ENCODE measurements at places on chromosomes 16 and 17. TPM values are rescaled to one million over a fixed set of nuclear protein-coding genes. Genes with fewer than 3 reads are reported as not detected.

GRCh38 chr17:39823407-39824054, 40.6 kb downstream of the IKZF3 start:
- peaks cover 24% of the 10 kb centered on the region for H3K36me3 ChIP-seq
- peaks cover 26% of the 10 kb centered on the region for H3K4me1 ChIP-seq
- no peak overlapping the region for H3K27ac ChIP-seq

GRCh38 chr17:48215583-48216139, 108.1 kb downstream of the SNX11 start:
- no peaks in the 10 kb centered on the region for H3K27me3 ChIP-seq
- DNase-seq: no peak
- H3K36me3 ChIP-seq: no peaks in the 10 kb centered on the region

DNA sequence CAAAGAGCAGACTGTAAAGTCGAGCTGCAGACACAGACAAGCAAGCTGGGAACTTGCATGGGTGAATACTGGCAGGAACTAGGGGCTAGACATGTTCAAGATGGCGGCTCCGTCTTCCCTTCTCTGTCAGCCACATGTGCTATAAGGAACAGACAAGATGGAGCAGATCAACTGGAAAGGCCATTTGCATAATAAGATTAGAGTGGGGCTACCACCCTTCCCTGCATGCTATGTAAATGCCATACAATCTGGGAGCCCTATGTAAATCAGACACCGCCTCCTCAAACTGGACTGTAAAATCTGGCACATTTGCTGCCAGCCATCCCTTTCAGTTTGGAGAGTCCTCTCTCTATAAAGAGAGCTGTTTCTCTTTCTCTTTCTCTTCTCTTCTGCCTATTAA, 640.1 kb upstream of the CDH8 start:
- H3K4me3 ChIP-seq: no peak overlapping the region
- H3K36me3 ChIP-seq: no peaks in the 10 kb centered on the region
- no peak for DNase-seq
- H3K27me3 ChIP-seq: no peaks in the 10 kb centered on the region
- no peaks in the 10 kb centered on the region for H3K4me1 ChIP-seq
- H3K27ac ChIP-seq: no peak overlapping the region

The KRTAP4-3 gene
- total RNA-seq: not detected

The HOXB6 gene
- total RNA-seq: not detected
